HS-5 (cell line): ENCODE measurements at places on chromosomes 3 and 15.

- DNase-seq, result no peak
Observed at GRCh38 chr15:83396101-83396500, 51.0 kb upstream of the SH3GL3 start.

DNA sequence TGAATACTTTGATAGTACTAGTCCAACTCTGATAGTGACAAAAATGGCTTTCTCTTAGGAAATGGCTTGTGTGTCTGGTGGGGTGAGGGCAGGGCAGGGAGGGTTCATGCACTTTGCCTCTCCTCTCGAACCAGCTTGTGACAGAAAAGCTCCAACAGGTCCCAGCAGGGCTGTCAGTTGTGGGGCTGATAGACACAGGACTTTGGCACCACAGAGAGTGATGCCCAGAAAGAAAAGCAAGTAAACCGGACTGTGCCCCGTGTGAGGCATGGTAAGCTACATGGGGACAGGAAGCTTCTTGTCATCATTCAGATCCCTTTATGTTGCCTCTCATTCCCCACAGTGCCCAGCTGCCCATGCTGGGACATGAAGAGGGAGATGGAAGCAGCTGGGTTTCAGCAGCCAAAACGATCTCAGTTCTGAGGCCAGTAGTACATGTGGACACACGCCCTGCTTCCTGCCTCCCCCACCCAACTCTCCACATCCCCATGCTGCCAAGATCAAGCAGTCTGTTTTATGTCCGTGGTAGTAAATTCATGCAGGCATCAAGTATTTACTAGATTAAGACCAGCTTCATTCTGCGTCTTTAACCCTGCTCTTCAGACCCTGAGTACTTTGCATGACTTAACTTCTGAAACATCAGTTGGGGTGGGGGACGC lies 29.7 kb upstream of the LIPC start:
- DNase-seq, result no peak

GRCh38 chr3:182967218-182968204 lies 12.8 kb downstream of the DCUN1D1 start:
- DNase-seq, result no peak

DNA sequence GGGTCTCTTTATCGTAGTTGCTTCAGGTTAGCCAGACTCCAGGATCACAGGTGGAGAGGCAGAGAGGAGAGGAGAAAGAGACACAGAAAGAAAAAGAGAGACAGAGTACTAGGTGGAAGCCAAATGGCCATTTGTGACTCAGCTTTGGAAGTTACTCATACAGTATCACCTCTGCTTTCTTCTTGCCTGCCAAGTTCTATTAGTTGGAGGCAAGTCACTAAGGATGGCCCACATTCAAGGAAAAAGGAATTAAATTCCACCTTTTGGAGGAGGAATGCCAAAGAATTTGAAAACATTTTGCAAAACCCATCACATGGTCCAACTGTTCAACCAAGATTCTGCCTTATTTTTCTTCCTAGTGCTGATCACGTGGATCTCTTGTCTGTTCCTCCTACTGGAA lies 291.1 kb downstream of the CHL1 start:
- DNase-seq, result no peak

DNA sequence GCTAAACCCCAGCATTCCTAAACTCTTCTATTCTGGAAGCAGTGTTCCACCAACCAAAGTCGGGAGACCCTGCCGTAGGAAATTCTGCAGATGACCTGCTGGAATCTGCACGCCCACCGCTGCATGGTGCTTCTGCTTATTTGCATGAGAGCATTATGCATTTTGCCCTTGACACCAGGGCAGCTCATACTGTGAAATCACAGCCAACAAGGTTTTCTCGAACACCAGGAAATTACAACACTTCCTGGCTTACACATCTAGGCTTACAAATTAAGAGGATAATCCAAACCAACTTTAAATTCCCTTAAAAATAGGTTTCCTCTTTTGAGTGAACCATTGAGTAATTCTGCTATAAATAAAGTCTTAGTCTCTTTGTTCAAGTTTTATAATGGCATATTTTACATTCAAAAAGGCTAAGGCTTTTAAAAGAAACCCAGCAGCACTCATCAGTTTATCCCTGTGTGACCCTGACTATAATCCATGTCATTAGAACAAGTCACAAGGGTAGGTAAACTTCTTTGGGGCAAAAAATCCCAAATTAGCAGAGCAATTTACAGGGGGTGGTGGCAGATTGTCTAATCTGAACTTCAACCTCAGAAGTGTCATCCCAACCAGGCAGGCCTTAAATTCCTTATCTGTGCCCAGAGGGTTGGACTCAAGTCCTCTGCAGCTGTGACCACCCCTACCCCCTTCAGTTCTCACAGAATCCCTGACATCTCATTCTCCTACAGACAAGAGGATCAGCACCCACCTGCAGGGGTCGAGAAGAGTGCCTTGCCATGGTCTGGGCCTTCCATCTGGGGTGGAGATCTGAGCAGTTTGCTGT lies 33.5 kb upstream of the RBP1 start:
- DNase-seq, result no peak

DNA sequence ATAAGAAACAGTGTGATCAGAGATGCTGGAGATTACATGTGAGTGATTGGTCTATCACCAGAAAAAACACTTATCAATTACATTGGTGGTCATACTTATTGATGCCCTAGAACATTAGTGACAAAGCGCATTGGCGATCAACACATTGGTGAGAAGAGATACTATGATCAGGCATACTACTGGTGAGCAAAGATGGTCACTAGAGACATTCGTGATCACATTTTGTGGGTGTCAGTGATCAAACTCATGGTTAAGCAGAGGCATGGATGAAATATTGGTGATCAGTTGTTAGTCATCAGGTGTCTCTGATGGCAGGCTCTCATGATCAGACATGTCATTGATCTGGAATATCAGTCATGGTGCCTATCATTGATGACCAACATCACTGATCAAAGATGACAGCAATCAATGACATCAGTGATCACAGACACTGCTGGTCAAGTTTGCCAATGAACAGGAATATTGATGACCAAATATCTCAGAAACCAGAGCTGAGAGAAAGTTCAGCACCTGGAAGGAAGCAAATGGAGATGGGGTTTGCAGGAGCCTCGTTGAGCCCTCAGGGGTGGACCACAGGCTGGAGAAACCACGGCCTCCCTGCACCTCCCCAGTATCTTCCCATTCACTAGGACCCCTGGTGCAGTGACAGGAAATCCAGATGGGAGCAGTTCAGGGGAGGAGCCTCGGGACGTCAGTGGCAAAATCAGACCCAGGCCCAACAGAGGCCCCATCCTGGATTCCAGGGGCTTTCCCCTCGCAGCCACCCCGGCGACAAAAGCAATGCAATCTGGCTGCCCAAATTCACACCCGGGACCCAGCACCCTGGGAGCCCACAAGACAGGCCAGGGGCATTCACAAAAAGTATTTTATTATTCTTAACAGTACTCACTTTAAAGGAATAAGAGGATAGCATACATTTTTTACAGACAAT lies 12.2 kb upstream of the DNAJB8 start:
- DNase-seq, result no peak

GRCh38 chr3:55264919-55265318 lies 222.2 kb downstream of the WNT5A start:
- no peak for DNase-seq

DNA sequence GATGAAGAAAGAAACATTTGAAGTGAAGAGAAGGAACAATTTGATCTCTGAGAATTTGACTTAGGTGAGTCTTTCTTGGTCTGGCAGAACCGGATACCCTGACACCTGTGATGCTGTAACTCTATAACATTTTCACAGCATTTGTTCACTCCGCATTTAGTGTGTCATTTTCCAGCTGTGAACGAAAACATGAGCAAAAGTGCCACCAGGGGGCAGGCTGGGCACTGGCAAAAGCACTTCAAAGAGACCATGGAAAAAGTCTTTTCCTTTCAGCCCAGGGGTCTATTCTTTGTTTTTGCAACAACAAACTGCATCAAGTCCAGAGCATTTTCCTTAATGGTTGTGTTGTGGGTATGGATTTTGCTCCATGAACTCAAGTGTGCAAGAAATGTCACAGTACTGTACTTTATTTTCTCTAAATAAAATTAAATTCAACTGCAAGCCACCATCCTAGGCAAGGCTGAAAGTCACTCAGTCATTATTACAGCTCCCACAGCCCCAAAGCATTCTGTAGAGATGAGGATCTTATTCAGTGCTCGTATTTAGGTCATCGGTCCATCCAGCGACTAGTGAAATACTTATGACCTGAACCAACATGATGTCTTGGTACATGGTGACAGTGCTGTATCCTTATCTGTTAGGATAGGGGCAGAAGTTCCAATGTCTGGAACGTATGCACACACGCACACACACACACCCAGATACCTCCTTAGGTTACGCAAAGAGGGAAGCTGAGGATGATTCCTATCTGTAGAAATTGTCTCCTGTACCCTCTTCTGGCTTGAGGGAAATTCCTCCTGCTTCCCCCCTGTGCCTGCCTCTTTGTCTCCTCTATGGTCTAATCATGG lies 125.5 kb downstream of the GADL1 start:
- DNase-seq, result no peak

DNA sequence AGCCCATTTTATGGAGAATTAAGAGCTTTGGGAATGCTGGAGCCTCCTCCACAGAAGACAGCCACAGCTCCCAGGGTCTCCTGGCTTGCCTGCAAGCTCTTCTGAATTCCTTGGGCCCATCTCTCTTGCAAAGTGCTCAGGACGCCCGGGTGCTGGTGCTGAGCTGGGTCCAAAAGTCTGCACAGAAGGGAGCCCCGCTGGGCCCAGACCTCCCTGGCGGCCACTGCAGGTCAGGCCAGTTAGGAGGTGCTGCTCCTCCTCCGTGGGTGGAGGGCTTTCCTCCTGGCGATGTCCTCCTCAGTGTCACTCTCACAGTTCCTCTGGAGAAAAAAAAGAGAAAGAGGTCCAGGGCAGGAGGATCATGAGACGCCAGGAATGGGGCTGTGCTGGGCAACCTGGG lies 74.5 kb upstream of the HERC1 start:
- no peak for DNase-seq

- no peak for DNase-seq
Observed at GRCh38 chr3:11735638-11736037, 91.9 kb upstream of the VGLL4 start.

- no peak for DNase-seq
Observed at GRCh38 chr3:123157209-123157597, 44.5 kb upstream of the SEC22A start.
